Heart right ventricle (tissue), 16 donors: ENCODE measurements at places on chromosomes 6 and 20. TPM values are rescaled to one million over a fixed set of nuclear protein-coding genes. Genes with fewer than 3 reads are reported as not detected.

CRISP3 gene
- polyA plus RNA-seq: not detected

PHF10 gene
- polyA plus RNA-seq: 29.9 TPM

DLK2 gene
- polyA plus RNA-seq: 1.8 TPM

ELOVL4 gene
- polyA plus RNA-seq: 0.07 TPM

BEND6 gene
- 0.15 TPM for polyA plus RNA-seq

CCM2L gene
- 26.8 TPM for polyA plus RNA-seq

HEY2 gene
- polyA plus RNA-seq: 14.1 TPM

HLA-DOB gene
- polyA plus RNA-seq: 0.36 TPM

PTK7 gene
- 6.3 TPM for polyA plus RNA-seq

WFDC12 gene
- polyA plus RNA-seq: not detected

SMOC2 gene
- polyA plus RNA-seq: 9.5 TPM

ABHD16A gene
- 45.2 TPM for polyA plus RNA-seq

PSORS1C2 gene
- not detected for polyA plus RNA-seq

LHFPL5 gene
- polyA plus RNA-seq: not detected

CDS2 gene
- polyA plus RNA-seq: 16.7 TPM

MDFI gene
- 1.2 TPM for polyA plus RNA-seq

ARID1B gene
- polyA plus RNA-seq: 14.5 TPM

CLDN20 gene
- not detected for polyA plus RNA-seq

TGM2 gene
- polyA plus RNA-seq: 475 TPM

RIMS4 gene
- polyA plus RNA-seq: 0.04 TPM

BMP7 gene
- polyA plus RNA-seq: 3.9 TPM

SIGLEC1 gene
- 13.0 TPM for polyA plus RNA-seq

BACH2 gene
- 0.29 TPM for polyA plus RNA-seq

TCF15 gene
- 12.8 TPM for polyA plus RNA-seq

LY6G6D gene
- not detected for polyA plus RNA-seq

CNKSR3 gene
- polyA plus RNA-seq: 6.0 TPM

SLC22A16 gene
- polyA plus RNA-seq: not detected

ABT1 gene
- polyA plus RNA-seq: 6.6 TPM

NAA20 gene
- 98.1 TPM for polyA plus RNA-seq

TUBB2B gene
- 3.4 TPM for polyA plus RNA-seq

ADAT2 gene
- 1.7 TPM for polyA plus RNA-seq

TFAP2D gene
- polyA plus RNA-seq: not detected

CYP24A1 gene
- not detected for polyA plus RNA-seq

LBP gene
- 0.37 TPM for polyA plus RNA-seq

SPATS1 gene
- not detected for polyA plus RNA-seq

SLC35F1 gene
- polyA plus RNA-seq: 5.2 TPM

HLA-DRB5 gene
- polyA plus RNA-seq: 0.29 TPM

RAET1L gene
- polyA plus RNA-seq: not detected

KCNQ5 gene
- under 0.01 TPM for polyA plus RNA-seq

FUT9 gene
- not detected for polyA plus RNA-seq

STMND1 gene
- polyA plus RNA-seq: not detected

OPRM1 gene
- polyA plus RNA-seq: not detected

BPIFB4 gene
- polyA plus RNA-seq: not detected

PERP gene
- polyA plus RNA-seq: 30.4 TPM

KIAA0408 gene
- 0.38 TPM for polyA plus RNA-seq

SHLD1 gene
- polyA plus RNA-seq: 6.9 TPM

APOM gene
- polyA plus RNA-seq: 7.4 TPM

COL10A1 gene
- polyA plus RNA-seq: 0.01 TPM

NMBR gene
- polyA plus RNA-seq: not detected

PKIB gene
- not detected for polyA plus RNA-seq

TEAD3 gene
- polyA plus RNA-seq: 29.1 TPM

QKI gene
- polyA plus RNA-seq: 86.2 TPM

FAM229B gene
- 36.7 TPM for polyA plus RNA-seq

SLC22A3 gene
- polyA plus RNA-seq: 0.71 TPM

CD24 gene
- 0.42 TPM for polyA plus RNA-seq

RTEL1 gene
- polyA plus RNA-seq: 5.3 TPM

RAB44 gene
- 0.15 TPM for polyA plus RNA-seq

GSTA1 gene
- not detected for polyA plus RNA-seq
